ENCODE measurements at places on chromosomes 13 and 19.

DNA sequence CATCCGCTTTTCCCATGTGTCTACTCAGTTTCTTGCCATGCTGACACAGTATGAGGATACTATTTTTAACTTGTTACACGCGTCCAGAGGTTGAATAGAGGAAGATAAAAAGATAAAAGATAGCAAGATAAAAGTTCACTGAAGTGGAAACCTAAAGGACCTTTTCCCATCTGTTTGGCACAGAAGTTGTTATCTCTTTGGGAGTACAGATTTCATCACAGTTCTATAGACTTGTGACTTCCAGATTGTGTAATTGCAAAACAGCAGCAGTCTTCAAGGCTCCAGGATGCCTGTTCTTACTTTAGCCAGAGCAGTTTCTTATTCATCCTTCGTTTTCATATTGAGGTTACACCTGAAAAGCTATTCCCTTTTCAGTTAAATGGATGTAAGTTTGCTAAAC lies 369.2 kb downstream of the GPC5 start:
- no peak for DNase-seq

DNA sequence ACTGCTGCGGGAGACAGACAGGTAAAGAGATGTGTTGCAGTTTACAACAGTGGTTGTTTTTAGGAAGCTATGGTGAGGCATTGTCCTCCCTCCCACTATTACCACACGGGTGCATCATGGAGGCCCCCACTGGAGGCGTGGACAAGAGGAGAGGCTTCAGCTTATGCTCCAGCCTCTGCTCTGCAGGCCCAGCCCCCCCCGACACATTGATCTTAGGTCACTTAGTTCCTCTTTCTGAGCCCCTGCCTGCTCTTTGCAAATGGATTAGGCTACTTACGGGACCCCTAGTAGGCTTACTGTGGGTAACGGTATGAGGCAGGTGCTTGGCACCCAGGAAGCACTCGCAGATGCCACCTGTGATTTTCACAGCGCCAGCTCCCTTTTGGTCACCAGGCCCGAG lies 123.9 kb downstream of the SLC7A1 start:
- no peak for DNase-seq

- DNase-seq, result no peak
Measured at GRCh38 chr19:30165228-30165813, 206.9 kb upstream of the ZNF536 start.

- peak; percentile 18 for DNase-seq
Measured at GRCh38 chr13:52010890-52011631, at the start of gene ATP7B. Gene ATP7B (minus strand): TSS chr13:52011450. CDS start chr13:52011337, 113 bp downstream.

DNA sequence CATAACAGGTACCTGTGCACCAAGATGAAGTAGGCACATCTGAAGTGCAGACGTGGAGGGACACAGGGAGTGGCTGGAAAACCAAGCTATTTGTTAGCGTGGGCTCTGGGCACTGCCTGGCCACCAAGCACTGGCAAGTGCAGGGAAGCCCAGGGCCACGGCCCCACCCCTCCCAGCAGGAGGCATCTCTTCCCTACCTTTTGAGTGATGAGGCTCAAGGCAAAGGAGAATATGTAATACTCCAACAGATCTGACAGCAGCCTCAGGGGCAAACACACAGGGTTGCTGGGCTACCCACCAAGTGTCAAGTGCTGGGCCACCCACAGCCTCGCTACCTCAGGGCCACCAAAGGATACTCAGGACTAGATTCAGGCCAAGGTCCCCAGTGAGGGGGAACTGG lies 11.6 kb downstream of the TUBA3C start:
- DNase-seq, result no peak

DNA sequence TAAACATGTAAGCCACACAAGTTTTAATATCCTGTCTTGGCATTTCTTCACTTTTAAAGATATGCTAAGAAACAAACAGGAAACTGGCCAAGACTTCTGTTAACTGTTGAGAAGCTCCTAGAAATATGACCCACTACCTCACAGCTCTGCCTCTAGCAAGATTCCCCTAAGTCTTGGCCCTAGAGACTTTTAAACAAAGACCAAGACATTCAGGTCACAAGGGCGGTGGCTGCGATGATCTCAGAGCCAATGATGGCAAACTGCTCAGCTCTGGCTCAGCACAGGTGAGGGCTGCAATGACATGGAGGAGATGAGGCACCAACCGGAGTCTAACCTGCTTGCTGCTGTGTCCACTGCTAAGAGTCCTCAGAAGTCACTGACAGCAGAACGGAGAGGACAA lies 114.8 kb downstream of the SUCLA2 start:
- DNase-seq, result no peak

DNA sequence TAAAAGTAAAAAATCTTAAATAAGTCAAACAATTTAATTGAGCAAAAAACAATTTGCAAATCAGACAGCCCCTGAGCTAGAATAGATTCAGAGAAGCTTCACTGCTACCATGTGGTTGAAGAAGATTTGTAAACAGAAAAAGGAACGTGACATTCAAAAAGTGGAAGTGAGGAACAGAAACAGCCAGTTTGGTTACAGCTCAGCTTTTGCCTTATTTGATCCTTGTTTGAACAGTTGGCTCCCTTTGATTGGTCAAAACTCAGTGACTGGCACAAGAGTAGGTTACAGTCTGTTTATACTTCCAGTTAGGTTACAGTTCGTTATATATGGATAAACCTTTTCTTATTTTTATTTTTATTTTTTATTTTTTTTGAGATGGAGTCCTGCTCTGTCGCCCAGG lies 5.8 kb downstream of the ZNF221 start:
- DNase-seq, result no peak

- DNase-seq, result no peak
Measured at GRCh38 chr19:15517778-15518177, 9.5 kb downstream of the CYP4F22 start.

GRCh38 chr13:73358606-73359095 lies 299.8 kb downstream of the KLF5 start:
- DNase-seq, result no peak

All from pancreas (tissue), 10 donors.